Mesenteric fat pad (tissue), 1 donor: ENCODE measurements at places on chromosomes 7 and 10. TPM values are rescaled to one million over a fixed set of nuclear protein-coding genes. Genes with fewer than 3 reads are reported as not detected.

IFIT1B gene
- total RNA-seq, result not detected

ATOH7 gene
- total RNA-seq, result not detected

MKI67 gene
- 0.39 TPM for total RNA-seq

SORBS1 gene
- total RNA-seq, result 854 TPM

GPR26 gene
- total RNA-seq, result not detected

MMD2 gene
- total RNA-seq, result not detected

SPDYE16 gene
- total RNA-seq, result not detected

MEST gene
- 963 TPM for total RNA-seq

ASB13 gene
- total RNA-seq, result 23.5 TPM

SRRM3 gene
- total RNA-seq, result 4.8 TPM

CCDC3 gene
- total RNA-seq, result 122 TPM

GPR15LG gene
- total RNA-seq, result not detected

C10orf62 gene
- not detected for total RNA-seq

IDI2 gene
- total RNA-seq, result not detected

SLC26A3 gene
- 0.45 TPM for total RNA-seq

C10orf105 gene
- 0.22 TPM for total RNA-seq

LCOR gene
- 40.7 TPM for total RNA-seq

CCDC146 gene
- total RNA-seq, result 11.4 TPM

TAF3 gene
- total RNA-seq, result 8.3 TPM

RUFY2 gene
- total RNA-seq, result 21.2 TPM

ACSL5 gene
- total RNA-seq, result 41.9 TPM

CTAGE8 gene
- 0.71 TPM for total RNA-seq

NOD1 gene
- 41.8 TPM for total RNA-seq

ABCA13 gene
- 0.67 TPM for total RNA-seq

HABP2 gene
- not detected for total RNA-seq

GCK gene
- total RNA-seq, result 0.48 TPM

OPALIN gene
- not detected for total RNA-seq

CCNJ gene
- total RNA-seq, result 7.3 TPM

ST8SIA6 gene
- total RNA-seq, result 0.35 TPM

NUTM2A gene
- total RNA-seq, result 1.1 TPM

FAM237B gene
- not detected for total RNA-seq

FAM13C gene
- total RNA-seq, result 4.4 TPM

EBF3 gene
- total RNA-seq, result 28.6 TPM

RNF32 gene
- not detected for total RNA-seq

METTL27 gene
- total RNA-seq, result 1.7 TPM

CALHM1 gene
- not detected for total RNA-seq
